ENCODE measurements at places on chromosomes 16 and 17. TPM values are rescaled to one million over a fixed set of nuclear protein-coding genes. Genes with fewer than 3 reads are reported as not detected.

- no peak for DNase-seq
Measured at GRCh38 chr17:51890710-51891109, 267.8 kb downstream of the CA10 start.

The PYY gene
- not detected for total RNA-seq

- no peak for DNase-seq
Measured at GRCh38 chr17:76659928-76660655, 16.5 kb upstream of the ST6GALNAC1 start.

DNA sequence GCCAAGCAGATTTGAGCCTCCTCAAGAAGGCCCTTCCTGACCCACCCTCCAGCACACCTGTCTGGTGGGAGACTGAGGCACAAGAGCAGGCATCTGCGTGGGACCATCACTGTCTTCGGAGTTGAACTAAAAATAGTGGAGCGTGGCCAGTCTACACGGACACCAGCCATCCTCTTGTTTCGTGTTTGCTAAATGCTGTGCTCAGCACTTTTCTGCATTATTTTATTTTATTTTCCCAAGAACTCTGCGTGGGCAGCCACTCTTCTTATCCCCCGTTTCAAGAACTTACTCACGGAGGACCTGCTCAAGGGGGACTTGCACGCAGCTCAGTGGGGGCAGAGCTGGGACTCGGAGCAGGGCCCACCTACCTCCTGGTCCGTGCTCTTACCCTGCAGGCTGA is 60.8 kb downstream of the SOCS3 start:
- no peak for DNase-seq

GRCh38 chr17:47995241-47995935 is 24.5 kb downstream of the CDK5RAP3 start:
- no peak for DNase-seq

DNA sequence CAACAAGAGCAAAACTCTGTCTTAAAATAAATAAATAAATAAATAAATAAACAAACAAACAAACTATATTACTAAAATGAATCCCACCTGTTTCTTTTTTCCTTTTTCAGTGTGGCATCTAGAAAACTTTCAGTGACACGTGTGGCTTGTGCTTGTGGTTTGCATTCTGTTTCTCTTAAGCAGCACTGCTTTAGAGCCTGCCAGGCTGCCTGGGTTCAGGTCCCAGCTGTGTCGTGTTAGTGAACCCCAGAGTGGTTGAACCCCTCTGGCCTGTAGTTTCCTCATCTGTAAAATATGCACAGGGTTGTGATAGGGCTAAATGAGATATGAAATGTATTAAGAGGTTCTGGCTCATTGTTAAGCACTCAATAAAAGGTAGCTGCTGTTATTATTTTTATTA is 12.1 kb upstream of the EPN3 start:
- no peak for DNase-seq

The GP2 gene
- not detected for total RNA-seq

DNA sequence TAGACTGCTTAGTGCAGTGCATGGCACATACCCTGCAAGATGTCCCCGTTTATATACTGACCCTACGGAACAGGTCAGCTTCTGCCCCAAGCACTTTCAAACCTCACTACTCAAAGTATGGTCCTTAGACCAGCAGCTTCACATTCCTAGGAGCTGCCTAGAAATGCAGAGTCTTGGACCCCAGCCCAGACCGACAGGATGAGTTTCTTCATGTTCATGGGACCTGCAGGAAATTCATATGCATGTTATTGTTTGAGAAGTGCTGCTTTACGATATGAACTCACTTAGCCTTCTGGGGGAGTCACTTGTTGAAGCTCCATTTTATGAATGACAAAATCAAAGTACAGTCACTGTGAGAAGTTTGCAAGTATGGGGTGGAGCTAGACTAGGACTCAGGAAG is 82.6 kb downstream of the DYNLRB2 start:
- no peak for DNase-seq

The CXCL16 gene
- total RNA-seq = 6.5 TPM

DNA sequence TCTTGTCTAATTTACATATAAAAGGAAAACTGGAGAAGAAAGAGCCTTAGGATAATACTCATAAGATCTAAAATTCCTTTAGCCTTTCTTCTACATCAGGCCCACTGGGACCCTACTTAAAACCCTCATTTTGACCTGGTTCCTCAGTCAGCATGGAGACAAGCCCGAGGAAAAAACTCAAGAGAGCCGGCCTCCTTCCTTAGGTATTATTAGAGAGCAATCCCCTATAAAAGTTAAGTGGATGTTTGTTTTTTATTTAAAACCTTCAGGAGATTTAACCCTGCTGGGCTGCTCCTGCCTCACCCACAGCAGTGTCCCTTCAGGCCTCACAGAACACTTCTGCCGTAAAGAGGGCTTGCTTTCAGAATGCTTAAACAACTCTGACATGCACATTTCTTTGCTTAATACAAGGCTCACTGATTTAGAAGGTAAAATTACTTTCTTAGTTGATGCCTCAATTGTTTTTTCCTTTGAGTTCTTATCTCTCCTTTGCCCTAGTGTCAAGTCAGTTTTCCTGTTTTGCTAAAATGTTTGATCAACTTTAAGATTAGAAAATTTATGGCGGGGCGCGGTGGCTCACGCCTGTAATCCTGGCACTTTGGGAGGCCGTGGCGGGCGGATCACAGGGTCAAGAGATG is 145.6 kb upstream of the TBX2 start:
- DNase-seq = no peak

The ICAM2 gene
- total RNA-seq = 18.6 TPM

DNA sequence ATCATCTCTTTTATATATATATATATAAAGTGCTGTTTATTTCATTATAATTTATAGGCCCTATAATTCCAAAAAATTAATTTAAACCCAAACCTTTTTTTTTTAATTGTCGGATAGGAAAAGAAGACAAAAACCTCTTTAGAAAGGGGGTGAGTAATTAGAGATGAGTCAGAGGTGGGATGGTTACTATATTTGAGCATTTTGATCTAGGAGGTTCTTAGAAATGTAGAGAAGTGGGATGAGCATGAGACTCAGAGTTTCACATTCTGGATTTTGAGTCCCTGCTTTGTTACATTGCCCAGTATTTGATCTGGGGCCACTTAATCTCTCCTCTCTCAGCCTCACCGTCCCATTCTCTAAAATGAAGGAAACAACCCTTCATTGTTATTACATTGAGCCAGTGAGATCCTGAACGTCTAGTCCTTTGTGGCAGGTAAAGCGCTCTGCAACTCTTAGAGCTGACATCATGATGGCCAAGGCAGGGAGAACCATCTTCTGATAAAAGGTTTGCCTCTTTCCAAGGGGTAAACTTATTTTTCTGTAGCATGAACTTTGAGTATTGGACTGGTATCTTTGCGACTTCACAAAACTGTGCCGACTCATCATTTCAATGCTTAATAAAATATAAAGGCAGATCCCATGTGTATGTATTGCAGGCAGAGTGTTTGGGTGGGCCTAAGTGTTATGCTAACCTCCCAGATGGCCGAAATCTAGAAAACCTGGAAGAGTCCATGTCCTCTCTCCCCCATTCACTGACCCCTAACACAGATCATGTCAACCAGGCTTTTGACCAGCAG is 21.3 kb downstream of the HS3ST3B1 start:
- no peak for DNase-seq

- DNase-seq = no peak
Measured at GRCh38 chr16:88116121-88116520, 164.9 kb downstream of the BANP start.

GRCh38 chr17:62673614-62674362 is 46.3 kb downstream of the MRC2 start:
- DNase-seq = peak; percentile 55

GRCh38 chr17:1360975-1361374 is 39.0 kb downstream of the YWHAE start:
- DNase-seq = no peak

- no peak for DNase-seq
Measured at GRCh38 chr16:4968879-4969483, 10.9 kb downstream of the SEC14L5 start.

The CDRT15 gene
- not detected for total RNA-seq

The OTOP3 gene
- not detected for total RNA-seq

DNA sequence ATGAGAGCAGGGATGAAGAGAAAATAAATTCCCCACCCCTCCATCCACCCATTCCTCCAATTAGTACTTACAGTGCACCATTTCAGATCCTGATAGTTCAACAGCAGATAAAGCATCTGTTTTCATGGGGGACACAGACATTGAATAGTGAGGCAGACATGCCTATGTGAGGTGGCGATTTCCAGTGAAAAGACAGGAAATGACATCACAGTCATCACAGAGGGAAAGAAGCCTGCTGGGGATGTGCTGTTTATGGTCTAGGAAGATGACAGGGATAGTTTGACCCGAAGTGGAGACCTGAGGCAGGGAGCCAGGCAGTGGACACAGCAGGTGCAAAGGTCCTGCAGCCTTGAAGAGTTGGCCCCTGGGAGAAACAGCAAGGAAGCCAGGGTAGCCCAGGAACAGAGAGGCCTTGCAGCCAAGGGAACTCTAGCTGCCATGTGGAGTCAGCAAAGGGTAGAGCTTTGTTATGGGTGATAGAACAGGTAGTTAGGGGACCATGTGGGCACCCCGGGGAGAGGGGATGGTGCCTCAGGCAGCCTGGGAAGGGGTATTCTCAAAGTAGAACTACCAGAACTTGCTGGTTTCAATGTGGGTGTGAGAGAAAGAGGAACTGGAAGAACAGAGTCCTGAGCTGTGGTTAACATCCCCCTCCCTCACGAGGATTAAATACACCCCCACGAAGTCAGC is 256.6 kb downstream of the CPPED1 start:
- DNase-seq = no peak

The TMEM114 gene
- not detected for total RNA-seq

- no peak for DNase-seq
Measured at GRCh38 chr17:19294443-19294842, 57.3 kb downstream of the EPN2 start.

DNA sequence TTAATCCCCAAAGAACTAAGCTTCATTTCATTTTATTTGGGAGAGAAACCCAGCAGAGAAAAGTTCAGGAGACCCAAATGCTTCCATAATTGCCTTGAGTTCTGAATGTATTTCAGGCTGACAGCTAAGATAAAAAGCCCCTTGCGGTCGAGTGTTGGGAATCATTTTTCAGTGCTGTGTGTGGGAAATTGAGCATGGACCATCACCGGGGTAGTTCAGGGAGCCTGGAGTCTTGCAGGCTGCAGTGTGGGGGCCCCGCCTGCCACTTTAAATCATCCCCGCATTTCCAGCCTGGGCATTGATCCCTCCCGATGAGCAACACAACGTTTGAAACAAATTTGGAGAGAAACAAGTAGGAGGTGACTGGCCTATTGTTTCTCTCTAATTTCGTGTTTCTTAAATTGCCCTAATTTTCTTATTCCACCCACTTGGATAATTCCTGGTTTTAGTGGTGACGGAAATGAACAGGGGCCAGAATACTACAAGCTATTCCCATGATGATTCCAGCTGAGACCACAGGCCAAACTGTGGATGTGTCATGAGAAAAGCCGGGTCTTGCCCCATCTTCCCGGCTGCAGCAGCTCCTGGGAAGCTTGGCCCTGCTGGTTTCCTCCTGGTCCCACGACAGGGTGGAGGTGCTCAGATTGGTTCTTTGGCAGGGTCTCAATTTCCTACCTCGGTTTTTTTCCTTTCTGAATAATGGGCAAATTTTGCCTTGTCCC is 75.1 kb downstream of the FOXL1 start:
- DNase-seq = no peak

DNA sequence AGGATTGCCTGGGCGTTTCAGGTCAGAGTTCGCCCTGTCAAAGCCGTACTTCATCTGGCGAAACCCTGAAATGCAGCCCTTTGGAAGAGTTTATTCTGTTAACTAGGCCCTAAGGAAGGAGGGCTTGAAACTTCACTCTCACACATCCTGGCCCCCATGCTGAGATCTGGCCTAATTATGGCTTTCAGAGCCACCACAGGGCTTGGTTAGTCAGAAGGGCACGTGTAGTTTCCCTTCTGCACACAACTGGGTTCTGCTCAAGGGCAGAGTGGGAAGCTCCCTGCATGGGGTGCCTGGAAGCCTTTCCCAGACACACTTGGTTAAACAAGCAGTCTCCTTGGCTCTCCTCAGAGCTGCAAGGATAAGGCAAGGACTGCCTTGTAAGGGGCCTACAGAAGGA is 397.3 kb downstream of the SHISA9 start:
- no peak for DNase-seq

DNA sequence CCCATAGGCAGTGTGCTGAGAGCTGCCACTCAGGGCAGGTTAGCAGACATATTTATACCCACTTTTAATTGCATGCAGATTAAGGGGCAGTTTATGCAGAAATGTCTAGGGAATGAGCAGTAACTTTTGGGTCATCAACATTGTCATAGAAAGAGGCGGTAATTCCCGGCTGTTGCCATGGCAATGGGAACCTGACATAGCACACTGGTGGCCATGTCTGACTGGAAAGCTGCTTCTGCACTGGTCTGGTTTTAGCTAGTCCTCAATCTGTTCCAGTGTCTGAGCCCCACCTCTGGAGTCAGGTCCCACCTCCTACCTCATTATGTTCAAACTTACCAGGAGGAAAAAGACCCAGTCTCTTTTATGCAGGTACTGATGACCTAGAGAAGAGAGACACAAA is 31.5 kb upstream of the TNRC6C start:
- no peak for DNase-seq

DNA sequence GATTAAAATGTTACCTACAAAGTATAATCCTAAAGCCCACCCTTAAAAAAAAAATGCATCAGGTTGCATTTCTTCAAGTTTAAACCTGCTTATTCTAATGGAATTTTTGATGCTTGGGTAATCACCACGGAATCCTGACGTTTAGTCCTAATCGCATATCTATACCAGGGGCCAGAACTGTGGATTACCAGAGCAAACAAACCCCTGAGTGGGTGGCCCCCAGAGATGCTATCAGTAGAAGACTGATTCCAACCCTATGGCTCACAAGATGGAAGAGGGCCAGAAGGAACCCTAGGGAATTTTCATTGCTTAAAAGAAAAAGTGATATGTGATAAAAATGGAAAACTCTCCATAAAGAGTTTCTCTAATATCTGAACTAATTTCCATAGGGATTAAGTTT is 152.2 kb upstream of the NOG start:
- no peak for DNase-seq

GRCh38 chr16:4317532-4318450 is 1.9 kb downstream of the GLIS2 start:
- no peak for DNase-seq

The LRRC46 gene
- 0.10 TPM for total RNA-seq

GRCh38 chr16:48075398-48075797 is 80.4 kb downstream of the ABCC12 start:
- DNase-seq = no peak

GRCh38 chr16:88929091-88929445 is 47.9 kb downstream of the CBFA2T3 start:
- no peak for DNase-seq

DNA sequence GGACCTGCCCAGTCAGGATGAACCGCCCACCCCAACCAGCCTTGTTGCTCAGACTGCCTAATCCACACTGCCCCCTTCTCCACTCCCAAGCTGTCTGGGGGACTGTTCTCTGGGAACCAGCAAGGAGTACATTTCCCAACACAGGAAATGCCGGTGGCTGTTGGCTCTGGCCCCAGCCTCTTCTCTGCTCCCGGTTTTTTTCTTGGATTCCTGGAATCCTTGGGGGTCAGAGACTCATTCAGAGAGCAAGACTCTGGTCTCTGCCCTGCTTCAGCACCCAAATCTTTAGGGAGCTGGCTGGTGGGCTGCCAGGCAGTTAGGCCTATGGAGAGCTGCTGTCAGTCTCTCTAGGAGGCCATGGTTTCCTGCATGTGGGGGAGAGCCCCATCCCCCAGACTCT is 10.8 kb upstream of the MTMR4 start:
- DNase-seq = peak; percentile 43

- DNase-seq = no peak
Measured at GRCh38 chr16:86631444-86631843, 53.1 kb downstream of the FOXL1 start.

The KRTAP9-4 gene
- 6.5 TPM for total RNA-seq

- DNase-seq = no peak
Measured at GRCh38 chr17:66541461-66542128, 239.2 kb downstream of the PRKCA start.
